ENCODE measurements at places on chromosomes 2 and 18.

DNA sequence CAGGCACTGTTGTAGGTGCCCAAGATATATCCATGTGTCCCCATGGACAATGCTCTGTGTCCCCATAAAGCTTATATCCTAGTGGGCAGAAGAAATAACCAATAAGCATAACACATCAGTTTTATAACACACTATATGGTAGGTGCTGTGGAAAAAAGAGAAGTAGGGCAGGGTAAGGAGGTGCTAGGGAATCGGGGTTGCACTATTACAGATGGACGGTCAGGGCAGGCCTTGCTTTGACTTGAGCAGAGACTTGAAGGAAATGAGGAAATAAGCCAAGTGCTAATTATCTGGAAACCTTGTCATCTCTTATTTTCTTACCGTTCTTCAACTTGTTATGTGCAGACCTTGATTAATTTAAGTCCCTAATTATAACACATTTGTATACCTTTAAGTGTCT is 82.0 kb downstream of the PHLPP1 start:
- DNase-seq: no peak

DNA sequence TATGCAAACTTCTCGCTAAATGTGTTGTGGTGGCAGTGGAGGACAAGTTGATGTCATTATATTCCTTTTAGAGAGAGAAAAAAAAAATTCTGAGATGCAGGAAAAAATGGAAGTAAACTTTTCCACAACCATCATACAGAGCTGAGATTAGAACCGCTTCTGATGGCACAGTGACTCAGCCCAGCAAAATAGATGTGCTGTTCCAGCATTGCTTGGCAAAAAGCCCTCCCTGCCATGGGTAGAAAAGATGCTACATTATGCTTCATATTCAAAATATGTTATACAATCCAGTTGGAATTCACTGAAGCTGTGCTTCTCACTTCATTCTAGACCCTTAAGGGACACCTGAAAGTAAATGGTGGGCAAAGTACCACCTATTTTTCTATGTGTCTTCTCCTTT is 1047.6 kb upstream of the FANCL start:
- no peak for DNase-seq

DNA sequence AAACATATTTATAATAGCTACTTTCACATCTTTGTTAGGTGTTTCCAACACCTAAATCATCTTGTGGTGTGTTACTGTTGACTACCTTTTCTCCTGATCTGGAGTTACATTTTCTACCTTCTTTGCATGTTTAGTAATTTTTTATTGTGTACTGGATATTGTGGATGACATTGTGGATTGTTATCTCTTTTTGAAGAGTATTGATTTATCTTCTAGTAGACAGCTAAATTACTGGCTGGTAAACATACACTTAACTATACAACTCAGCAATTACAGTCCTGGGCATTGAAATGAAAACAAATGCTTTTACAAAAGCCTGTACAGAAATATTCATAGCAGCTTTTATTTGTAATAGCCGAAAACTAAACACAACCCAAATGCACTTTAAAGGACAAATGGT is 150.8 kb downstream of the PTRHD1 start:
- no peak for DNase-seq

- peak; percentile 53 for DNase-seq
Measured at GRCh38 chr2:144364944-144365738, 154.8 kb downstream of the ZEB2 start.
